ENCODE measurements at places on chromosomes 1 and 21.

- DNase-seq = peak; percentile 18
Measured at GRCh38 chr1:48196237-48196636, 26.3 kb upstream of the SLC5A9 start.

DNA sequence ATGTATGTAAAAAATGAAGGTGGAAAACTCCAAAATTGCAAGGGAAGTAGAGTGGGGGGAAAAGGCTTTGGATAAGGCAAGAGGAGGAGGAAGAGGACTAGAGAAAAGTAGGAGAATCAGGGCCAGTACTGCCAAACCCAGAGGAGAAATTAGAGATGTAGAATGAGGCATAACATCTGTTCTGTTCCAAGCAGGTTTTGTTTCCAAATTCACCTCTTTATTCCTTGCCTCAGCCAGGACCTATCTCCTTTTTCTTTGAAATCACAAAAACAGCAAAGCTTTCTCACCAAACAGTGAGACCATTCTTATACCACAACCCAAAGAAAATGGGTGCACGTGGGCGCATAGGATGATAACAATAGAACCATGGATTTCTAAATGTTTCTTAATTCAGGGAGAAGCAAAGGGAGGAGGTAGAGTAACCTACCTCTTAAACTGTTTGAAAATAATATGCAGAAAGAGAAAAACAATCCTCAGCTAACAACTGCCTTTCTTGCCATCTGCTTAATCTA is 383.3 kb upstream of the PKN2 start:
- no peak for DNase-seq

DNA sequence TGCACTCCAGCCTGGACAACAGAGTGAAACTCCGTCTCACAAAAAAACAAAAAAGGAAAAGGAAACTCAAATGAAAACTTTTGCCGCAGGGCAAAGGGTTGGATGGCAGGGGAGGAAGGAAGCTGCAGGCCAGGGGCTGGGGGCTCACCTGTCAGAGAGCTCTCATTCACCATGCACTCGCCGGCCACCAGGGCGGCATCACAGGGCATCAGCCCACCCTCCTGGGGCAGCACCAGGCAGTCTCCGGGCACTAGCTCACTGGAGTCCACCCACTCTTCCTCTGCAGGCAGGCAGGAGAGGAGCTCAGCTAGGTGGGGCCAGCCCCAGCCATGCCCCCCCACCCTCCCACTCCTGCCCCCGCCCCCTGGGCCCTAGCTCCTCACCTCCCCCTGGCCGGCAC is 11.9 kb downstream of the ATP13A2 start:
- no peak for DNase-seq

GRCh38 chr1:206715552-206716158 is 30.9 kb downstream of the MAPKAPK2 start:
- no peak for DNase-seq

GRCh38 chr1:153771841-153772593 is 3.2 kb upstream of the SLC27A3 start:
- peak; percentile 57 for DNase-seq

DNA sequence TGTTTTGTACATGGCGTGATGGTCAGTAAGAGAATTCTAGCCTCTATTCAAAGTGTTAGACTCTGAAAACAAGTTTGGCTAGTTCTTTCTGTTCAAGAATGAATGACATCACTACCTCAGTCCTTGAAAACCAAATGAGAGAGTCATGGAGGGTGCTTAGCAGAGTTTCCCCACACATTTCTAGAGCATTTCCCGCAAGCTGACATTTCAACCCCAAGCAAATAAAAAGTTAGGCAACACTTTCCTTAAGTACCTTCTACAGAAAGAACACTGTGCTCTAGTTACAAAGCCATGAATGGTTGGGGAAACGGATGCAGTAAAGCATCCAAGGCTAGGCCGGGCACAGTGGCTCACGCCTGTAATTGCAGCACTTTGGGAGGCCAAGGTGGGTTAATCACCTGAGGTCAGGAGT is 47.9 kb upstream of the SLC44A3 start:
- DNase-seq = no peak

DNA sequence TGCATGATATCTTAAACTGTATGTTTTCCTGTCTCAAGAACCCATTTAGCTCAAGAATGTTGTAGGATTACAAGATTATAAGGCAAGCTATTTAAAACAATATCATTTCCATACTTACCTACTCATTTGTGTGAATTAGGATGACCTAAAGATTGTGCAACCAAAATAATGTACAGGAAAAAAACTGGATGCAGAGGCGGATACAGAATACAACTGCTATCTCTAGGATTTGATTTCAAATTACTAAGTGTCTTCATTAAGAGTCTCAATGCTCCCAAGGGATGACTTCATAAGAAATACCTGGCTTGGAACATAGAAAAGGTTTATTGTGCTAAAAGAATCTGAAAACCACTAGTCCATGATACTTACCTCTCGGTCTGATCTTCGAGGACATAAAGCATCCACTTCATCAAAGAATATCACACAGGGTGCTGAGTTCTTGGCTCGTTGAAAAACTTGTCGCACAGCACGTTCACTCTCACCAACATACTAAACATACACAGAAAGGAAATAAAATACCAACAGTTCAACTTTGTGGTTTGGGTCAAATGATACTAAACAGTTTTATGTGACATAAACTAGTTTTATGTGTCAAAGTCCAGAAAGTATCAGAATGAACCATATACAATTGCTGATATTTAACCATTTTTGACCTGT is 54.9 kb downstream of the NVL start:
- no peak for DNase-seq

- DNase-seq = no peak
Measured at GRCh38 chr1:85351202-85351828, 74.9 kb upstream of the BCL10 start.

DNA sequence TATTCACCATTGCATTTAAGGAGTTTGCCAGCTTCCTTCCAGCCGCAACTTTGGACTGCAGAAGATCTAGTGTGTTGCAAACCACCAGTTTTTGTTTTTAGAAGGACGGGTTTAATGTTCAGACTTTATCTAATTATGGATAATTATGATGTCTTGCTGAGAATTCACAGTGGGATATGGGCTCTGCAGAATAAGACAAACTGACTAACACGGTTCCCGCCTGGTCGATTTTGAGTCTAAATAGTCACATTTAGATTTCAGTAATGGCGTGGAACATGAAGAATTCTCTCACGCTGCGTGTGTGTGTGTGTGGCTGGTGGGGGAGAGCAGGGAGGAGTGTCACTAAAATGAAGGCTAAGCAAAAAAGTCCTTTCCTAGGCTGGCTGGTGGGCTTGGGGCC is 48.5 kb upstream of the DMRTB1 start:
- no peak for DNase-seq

DNA sequence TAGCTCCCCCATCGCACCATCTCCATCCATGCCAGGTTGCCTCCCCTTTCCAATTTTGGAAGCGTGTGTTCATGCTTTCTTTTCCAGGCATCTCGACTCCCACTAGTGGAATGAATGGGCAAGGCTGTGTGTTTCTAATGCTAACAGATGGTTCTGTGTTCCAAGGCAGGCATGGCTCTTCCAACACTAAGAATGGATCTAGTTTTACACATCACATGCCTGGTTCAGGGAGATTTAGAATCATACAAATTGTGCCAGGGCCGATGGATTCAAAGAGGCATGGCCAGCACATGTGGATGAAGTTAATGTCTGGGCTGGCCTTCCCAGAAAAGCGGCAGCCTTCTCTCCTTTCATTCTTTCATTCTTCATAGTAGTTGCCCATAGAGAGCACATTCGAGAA is 438.7 kb downstream of the PRDM2 start:
- no peak for DNase-seq

DNA sequence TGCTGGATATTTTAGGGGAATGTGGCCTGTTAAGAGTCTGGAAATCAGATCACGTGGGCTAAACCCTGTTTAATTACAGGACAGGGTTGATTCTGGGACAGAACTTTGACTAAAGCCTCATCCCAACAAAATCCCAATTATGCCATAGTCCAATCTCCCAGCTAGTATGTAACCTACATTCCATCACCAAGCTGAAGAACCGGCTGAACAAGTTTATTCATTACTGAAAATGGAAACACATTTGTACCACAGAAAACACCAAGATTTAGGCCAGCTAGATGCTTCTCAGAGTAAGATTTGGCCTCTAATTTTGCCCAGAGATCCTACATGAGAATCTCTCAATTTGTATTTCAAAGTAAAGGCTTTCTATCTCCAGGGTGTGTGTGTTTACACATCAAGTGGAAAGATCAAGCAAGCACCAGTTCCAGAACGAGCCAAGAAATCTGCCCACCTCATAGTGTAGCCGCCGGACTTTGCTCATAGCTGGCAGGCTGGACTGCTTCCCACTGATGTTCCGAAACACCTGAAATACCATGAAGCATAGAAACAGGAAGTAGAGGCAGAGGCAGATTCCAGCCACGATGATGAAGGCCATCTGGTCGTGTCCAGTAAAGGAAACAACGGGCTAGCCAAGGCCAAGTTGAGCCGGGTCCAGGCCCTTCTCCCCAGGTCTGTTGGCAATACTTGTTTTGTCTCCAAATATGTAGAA is 86.8 kb downstream of the WLS start:
- no peak for DNase-seq

DNA sequence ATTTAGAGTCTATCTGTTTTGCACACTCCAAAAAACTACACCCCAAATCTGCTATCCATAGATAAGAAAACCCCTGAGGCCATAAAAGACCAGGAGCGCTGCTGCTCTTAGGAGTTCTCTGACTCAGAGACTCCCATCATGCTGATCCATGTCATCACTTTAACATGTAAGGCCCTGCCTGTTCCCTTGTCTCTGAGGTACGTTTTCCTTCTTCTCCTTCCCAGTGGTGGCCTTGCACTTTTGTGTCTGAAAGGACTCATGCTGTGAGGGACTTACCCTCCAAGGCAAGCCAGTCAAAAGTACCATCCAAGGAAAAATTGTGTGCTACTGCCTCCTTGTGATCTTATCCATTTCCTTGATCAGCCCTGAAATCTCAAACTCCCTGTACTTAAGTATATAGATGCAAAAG is 427.4 kb upstream of the NCAM2 start:
- peak; percentile 9 for DNase-seq
